ENCODE measurements at places on chromosomes 7 and 10. TPM values are rescaled to one million over a fixed set of nuclear protein-coding genes. Genes with fewer than 3 reads are reported as not detected.

DNA sequence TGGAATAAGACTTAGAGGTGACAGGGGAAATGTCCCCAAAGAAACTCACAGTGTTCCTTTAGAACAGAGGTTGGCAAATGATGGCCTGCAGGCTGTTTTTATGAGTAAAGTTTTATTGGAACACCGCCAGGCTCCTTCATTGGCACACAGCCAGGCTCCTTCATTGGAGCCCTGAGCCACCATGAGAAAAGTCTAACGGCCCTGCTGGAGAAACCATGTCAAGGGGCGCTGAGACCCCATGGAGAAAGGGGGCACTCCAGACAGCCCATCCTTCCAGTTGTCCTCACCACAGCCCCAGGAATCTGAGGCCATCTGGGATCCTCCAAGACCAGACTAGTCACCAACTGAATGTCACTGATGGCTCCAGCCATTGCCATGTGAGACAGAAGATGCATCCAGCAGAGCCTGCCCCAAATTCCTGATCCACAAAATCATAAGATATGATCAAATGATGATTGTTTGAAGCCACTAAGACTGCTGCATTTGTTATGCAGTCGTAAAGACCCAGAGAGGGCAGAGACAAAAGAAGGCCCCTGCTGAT lies 88.2 kb upstream of the GPR26 start:
- no peaks in the 10 kb centered on the region for H3K4me1 ChIP-seq
- H3K27me3 ChIP-seq: no peaks in the 10 kb centered on the region
- H3K36me3 ChIP-seq: no peaks in the 10 kb centered on the region
- H3K4me3 ChIP-seq: no peak overlapping the region

DNA sequence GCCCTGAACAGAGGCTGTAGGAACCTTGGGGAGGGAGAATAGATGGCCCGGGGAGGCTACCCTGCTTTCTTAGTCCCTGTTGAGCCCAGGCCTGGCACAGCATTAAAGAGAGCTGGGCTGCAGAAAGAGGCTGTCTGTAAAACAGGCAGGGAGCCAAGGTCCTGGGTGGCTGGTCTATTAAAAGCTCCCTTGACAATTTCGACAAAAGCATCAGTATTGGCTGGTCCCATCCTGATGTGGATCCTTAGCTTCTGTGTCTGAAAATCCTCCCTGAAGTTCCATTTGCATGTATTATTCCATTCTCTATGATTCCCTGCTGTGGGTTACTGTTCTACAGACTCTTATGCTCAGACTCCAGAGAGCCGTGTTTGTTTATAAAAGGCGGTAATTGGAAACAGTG lies 158.5 kb downstream of the GALNT17 start:
- no peaks in the 10 kb centered on the region for H3K27me3 ChIP-seq
- H3K27ac ChIP-seq: no peak overlapping the region
- H3K4me1 ChIP-seq: peaks cover 6% of the 10 kb centered on the region
- no peak overlapping the region for H3K4me3 ChIP-seq
- DNase-seq: peak; percentile 46
- no peaks in the 10 kb centered on the region for H3K36me3 ChIP-seq

GRCh38 chr7:64999165-65000004 lies 7.1 kb downstream of the ERV3-1 start:
- H3K27me3 ChIP-seq: no peaks in the 10 kb centered on the region
- H3K4me3 ChIP-seq: no peak overlapping the region
- H3K27ac ChIP-seq: peak overlapping the region; percentile 5
- no peaks in the 10 kb centered on the region for H3K4me1 ChIP-seq

- peak within 1 kb of the TSS; percentile 79 for H3K27ac ChIP-seq
- peaks cover 5% of the 10 kb centered on the region for H3K4me1 ChIP-seq
- H3K36me3 ChIP-seq: no peaks in the 10 kb centered on the region
- H3K4me3 ChIP-seq: peak within 1 kb of the TSS; percentile 24
Measured at GRCh38 chr7:93117852-93118530, at the start of gene SAMD9. TSS of gene SAMD9 (minus strand) at chr7:93117979. CDS start at chr7:93106097, 11,882 bp downstream.

- no peaks in the 10 kb centered on the region for H3K27me3 ChIP-seq
- DNase-seq: no peak
Measured at GRCh38 chr7:105376908-105377533, 11.7 kb downstream of the SRPK2 start.

GRCh38 chr10:21317902-21318301 lies 207.6 kb downstream of the SKIDA1 start:
- H3K4me3 ChIP-seq: no peak overlapping the region
- H3K36me3 ChIP-seq: no peaks in the 10 kb centered on the region
- no peak overlapping the region for H3K27ac ChIP-seq
- H3K4me1 ChIP-seq: peaks cover 5% of the 10 kb centered on the region
- no peak for DNase-seq

DNA sequence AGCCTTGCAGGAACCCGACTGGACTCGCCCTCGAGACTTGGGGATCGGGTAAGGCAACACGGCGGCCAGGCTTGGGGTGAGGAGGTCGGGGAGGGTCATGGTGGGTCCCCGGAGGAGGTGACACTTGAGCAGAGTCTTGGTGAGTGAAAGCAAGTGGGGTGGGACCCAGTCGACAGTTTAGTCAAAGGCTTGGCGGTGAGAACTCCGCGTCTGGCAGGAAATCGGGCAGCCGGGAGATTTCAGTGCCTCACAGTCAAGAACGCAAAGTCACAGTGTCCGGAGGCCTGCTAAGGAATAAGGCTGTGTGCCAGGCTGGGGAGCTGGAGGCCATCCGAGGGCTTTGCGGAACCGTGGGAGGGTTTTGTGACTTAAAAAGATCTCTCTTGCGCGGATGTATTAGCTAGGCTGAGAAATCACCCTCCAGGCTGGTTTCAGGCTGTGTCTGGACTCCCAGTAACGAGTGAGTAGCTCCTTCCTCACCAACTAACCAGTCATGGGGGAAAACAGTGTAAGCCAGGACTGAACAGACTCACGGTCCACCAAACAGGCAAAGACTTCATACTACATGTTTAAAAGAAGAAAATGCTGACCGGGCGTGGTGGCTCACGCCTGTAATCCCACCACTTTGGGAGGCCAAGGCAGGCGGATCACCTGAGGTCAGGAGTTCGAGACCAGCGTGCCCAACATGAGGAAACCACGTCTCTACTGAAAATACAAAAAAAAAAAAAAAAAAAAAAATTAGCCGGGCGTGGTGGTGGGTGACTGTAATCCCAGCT lies 613 bp downstream of the AP5Z1 start:
- H3K4me3 ChIP-seq: peak overlapping the region; percentile 87
- no peak for DNase-seq
- no peaks in the 10 kb centered on the region for H3K27me3 ChIP-seq
- peak overlapping the region; percentile 95 for H3K27ac ChIP-seq
- H3K4me1 ChIP-seq: peaks cover 8% of the 10 kb centered on the region

DNA sequence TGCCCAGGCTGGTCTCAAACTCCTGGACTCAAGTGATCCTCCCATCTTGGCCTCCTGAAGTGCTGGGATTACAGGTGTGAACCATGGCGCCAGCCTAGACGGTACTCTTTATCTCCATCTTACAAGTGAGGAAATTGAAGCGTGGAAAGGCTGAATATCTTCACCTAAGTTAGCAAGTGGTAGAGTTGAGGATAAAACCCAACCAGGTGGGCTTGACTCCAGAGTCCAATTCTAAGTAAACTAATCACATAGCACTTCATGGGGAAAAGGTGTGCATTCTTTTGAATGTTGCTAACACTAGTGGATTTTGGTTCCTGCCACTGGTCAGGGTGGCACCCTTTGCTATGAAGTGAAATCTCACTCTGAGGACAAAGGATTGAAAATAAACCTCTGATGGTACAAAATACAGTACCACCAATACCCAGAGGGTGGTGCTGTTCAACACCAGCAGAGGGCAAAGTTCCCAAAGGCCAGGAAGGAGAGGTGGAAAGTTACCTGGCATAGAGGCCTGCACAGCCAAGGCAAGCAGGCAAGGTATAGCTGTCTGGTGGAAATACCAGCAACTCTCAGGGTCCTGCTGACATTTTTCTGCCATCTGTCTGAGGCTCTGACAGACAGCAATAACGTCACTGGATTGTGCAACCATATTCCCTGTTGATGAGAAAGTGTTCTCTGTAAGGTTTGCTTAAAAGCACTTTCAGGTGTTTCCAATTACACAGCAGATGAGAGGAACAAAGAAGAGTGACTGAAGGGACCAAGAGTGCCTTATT lies 17.6 kb downstream of the ZDHHC16 start:
- no peaks in the 10 kb centered on the region for H3K4me1 ChIP-seq
- H3K27me3 ChIP-seq: no peaks in the 10 kb centered on the region

- H3K27ac ChIP-seq: no peak overlapping the region
- no peaks in the 10 kb centered on the region for H3K4me1 ChIP-seq
- H3K27me3 ChIP-seq: no peaks in the 10 kb centered on the region
- H3K36me3 ChIP-seq: peaks cover 2% of the 10 kb centered on the region
- no peak for DNase-seq
Measured at GRCh38 chr10:1035201-1035600, 9.5 kb upstream of the IDI2 start.

DNA sequence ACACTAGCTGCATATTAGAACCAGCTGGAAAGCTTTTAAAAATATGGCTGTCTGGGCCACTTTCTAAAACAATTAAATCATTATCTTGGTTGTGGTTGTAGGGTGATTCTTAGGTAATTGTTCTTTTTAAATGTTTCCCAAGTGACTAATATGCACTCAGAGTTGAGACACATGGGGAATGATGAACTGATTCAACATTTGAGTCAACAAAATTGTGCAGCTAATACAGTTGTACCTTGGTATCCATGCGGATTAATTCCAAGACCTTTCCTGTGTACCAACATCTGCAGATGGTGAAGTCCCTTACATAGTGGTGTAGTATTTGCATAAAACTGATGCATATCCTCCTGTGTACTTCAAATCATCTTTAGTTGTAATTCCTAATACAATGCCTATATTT lies 242.2 kb downstream of the ATRNL1 start:
- no peak overlapping the region for H3K4me3 ChIP-seq
- H3K4me1 ChIP-seq: no peaks in the 10 kb centered on the region
- no peaks in the 10 kb centered on the region for H3K27me3 ChIP-seq
- DNase-seq: no peak

- H3K4me1 ChIP-seq: no peaks in the 10 kb centered on the region
- H3K36me3 ChIP-seq: no peaks in the 10 kb centered on the region
- no peak overlapping the region for H3K27ac ChIP-seq
Measured at GRCh38 chr10:43299579-43299978, 32.7 kb upstream of the RASGEF1A start.

DNA sequence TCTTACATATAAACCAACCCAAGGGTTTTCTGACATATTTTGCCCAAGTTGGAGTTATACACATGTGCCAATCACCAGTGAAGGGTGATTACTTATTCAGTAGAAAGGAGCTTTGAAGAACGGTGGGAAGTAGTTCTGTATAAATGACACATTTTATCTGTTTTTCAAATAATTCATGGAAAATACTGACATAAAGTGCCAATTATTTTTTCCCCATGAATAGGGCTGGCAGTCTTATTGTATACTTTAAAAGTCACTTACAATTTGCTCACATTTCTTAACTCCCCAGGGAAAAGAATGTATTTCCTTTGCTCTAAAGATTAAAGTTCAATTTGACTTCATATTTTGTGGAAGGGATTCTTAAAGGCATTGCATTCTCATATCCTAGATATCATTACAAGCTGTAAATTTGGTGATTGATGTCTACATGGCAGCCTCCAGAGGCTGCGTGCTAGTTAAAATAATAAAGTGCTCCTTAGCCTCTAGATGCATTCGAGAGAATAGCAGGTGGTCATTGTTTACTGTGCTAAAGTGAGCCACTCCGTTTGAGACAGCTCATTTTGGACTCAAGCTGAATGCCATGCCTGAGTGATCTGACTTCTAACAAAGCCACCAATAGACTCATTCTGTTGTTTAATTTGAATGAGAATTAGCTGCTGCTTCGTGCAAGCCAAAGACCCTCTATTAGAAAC lies 148.8 kb upstream of the NRP1 start:
- H3K27me3 ChIP-seq: no peaks in the 10 kb centered on the region
- no peak overlapping the region for H3K27ac ChIP-seq
- no peak overlapping the region for H3K4me3 ChIP-seq
- no peaks in the 10 kb centered on the region for H3K36me3 ChIP-seq
- DNase-seq: no peak

- H3K27ac ChIP-seq: no peak overlapping the region
- H3K4me1 ChIP-seq: peaks cover 42% of the 10 kb centered on the region
- H3K27me3 ChIP-seq: no peaks in the 10 kb centered on the region
Measured at GRCh38 chr10:109968953-109969759, 38.6 kb upstream of the ADD3 start.

GRCh38 chr10:125018576-125019143 lies 76.7 kb downstream of the ZRANB1 start:
- H3K4me3 ChIP-seq: no peak overlapping the region
- no peak for DNase-seq
- no peaks in the 10 kb centered on the region for H3K36me3 ChIP-seq

DNA sequence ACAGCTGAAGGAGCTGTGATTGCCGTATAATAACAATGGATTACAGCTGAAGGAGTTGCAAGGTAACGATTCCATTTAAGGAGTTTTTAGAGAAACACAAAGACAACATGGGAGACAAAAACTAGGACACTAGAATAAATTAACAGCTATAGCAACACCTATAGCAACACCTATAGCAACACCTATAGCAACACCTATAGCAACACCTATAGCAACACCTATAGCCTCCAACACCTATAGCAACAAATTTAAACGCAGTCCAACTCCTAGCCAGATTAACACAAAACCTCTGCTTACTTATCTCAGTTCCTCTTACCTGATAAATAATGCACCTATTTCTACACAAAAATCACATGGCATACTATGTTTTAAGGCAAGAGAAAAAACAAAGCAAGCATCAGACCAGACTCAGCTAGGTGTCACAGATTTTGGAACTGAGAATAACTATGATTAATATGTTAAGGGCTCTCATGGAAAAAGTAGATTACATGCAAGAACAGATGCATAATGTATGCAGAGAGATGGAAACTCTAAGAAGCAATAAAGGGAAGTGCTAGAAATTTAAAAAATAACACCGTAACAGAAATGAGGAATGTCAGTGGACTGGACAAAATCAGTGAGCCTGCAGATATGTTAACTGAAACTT lies 55.7 kb upstream of the SRPK2 start:
- no peak overlapping the region for H3K4me3 ChIP-seq
- H3K4me1 ChIP-seq: no peaks in the 10 kb centered on the region
- H3K27ac ChIP-seq: no peak overlapping the region

DNA sequence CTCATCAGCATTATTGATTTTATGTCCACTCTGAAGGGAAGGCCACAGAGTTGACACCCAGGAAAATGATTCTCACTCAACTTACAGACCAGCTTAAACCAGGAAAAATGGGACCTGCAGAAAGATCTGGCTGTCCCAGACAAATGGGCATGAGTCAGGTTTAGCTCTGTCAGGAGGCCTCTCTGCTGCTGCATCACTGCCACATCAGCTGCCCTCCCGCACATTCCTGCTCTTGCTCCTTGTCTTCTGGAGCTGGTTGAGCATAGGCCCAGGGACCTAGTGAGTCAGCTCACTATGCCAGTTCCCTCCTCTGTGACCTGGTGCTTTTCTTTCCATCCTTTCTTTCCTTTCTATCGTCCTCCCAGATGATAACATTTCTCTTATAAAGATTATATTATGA lies 18.8 kb upstream of the SMNDC1 start:
- H3K36me3 ChIP-seq: no peaks in the 10 kb centered on the region
- H3K4me1 ChIP-seq: no peaks in the 10 kb centered on the region
- no peaks in the 10 kb centered on the region for H3K27me3 ChIP-seq
- no peak for DNase-seq
- no peak overlapping the region for H3K4me3 ChIP-seq
- no peak overlapping the region for H3K27ac ChIP-seq

Gene MRLN
- total RNA-seq: 0.98 TPM

Gene GPR146
- 14.4 TPM for total RNA-seq

Gene C7orf33
- total RNA-seq: not detected

Data from lung (tissue), 17 donors.